Forelimb muscle (tissue), 1 donor: ENCODE measurements at places on chromosomes 4 and X.

GRCh38 chr4:52096048-52096447 lies 44.9 kb downstream of the SPATA18 start:
- DNase-seq, result no peak

DNA sequence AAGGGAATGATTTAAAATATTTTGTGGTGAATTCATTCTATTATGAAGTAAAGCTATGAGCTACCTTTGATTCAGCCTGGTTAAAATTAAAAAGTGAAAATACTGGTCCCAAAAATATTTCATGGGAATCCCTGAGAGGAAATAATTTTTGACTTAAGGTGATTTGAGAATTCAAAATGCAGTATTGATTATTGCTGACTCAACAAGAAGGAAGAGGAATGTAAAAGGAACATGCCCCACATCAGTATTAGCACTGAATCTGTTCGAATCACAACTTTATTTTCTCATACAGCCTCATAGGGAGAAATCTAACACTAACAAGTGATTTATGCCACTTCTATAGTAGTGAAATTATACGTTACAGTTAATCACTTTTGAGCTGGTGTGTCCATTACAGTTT lies 27.7 kb downstream of the EIF2S3 start:
- no peak for DNase-seq

- DNase-seq, result no peak
These were observed 3.8 kb upstream of the FBXW7 start for GRCh38 chr4:152539556-152540292.

GRCh38 chr4:124167602-124168001 lies 544.9 kb downstream of the ANKRD50 start:
- no peak for DNase-seq

DNA sequence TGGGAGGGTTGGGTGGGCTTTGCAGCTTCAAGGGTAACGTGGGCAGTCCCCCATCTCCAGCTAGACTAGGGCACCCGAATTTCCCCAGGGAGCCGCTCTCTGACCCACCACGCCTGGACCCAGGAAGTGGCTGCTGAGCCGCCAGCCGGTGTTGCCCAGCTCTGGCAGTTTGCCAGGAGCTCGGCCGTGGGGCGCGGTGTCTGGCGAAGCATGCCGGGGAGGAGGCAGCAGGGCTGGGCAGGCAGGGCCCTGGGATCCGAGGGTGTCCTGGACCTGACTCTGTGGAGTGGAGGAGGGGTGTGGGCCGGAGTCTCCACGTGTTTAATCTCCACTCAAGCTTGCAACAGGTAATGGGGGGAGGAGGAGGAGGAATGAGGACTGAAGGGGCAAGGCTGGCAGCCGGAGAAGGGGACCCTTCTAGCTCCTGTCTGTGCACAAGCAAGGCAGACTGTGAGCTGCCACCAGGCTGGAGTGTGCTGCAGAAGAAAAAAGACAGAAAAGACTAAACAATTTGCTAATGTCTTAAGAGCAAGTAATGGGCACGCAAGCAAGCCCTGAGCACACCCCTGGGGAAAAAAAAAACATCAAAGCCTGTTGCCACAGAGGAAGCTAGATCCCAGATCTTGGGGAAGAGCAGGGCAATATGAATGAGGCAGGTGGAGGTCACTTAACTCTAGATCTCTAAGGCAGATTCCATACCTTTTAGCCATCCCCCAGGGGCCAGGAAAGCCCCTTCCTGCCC lies 2.4 kb downstream of the LONRF3 start:
- DNase-seq, result no peak

DNA sequence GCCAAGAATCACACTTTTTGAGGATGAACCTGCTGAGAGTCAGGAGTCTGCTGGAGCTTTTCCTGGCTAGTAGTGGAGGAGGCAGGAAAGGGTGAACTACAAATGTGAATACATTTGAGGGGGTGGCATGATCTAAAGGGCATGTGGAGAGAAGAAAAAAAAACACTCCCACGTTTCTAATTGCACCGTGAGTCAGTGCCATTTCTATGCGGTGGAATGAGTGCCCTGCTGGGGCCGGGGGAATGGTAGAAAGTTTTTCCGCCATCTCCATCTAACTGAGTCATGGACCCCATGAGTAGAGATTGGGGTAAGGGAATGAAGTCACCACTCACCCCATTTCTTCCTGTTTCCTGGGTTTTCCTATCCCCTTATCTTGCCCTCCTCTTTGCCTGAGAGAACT lies 19.8 kb downstream of the BEX3 start:
- DNase-seq, result no peak

GRCh38 chr4:135197641-135198040 lies 996.1 kb upstream of the PABPC4L start:
- DNase-seq, result no peak

- no peak for DNase-seq
These were observed 65.6 kb downstream of the ASB9 start for GRCh38 chrX:15204130-15204751.

DNA sequence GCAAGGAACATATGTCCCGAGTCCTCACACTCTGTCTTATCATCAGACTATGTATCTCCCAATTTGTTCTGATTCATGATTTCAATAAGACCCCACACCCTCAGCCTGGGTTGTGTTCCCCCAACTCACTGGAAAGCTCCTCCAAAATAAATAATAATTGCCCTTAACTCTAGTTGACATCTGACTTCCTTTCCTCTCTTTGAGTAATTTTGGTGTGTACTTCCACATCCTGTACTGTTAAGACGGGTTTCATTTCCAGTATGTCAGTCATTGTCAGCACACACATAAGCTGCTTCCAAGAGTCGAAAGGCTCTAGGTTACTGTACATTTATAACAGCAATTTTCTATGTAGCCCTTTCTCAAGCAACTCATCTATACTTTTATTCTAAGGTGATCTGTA lies 52.2 kb upstream of the C1QTNF7 start:
- no peak for DNase-seq

DNA sequence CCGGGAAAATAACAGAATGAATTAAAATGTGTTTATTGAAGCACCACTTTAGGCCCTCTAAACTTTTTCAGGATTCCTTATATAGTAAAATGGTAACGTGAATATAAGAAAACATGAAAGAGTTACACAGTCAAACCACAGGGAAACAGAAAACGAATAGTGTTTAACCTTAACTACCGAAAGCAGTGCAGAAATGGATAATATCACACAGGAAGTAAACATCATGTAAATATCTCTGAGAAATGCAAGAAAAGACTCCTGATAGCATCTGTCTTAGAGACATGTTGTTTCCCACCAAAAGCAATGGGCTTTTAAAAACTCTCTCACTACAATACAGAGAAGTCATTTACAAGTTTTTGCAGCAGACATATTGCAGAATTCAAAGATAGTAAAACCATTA lies 323.9 kb upstream of the CXXC4 start:
- DNase-seq, result no peak

GRCh38 chrX:16239211-16239610 lies 71.9 kb downstream of the MAGEB17 start:
- DNase-seq, result no peak
